Activated CD4-positive, alpha-beta memory T cell treated with anti-CD3 and anti-CD28 coated beads for 36 hours (primary cell): ENCODE measurements at places on chromosomes 4 and X.

- no peak for DNase-seq
Measured at GRCh38 chrX:108224727-108225621, 133.4 kb downstream of the ATG4A start.

DNA sequence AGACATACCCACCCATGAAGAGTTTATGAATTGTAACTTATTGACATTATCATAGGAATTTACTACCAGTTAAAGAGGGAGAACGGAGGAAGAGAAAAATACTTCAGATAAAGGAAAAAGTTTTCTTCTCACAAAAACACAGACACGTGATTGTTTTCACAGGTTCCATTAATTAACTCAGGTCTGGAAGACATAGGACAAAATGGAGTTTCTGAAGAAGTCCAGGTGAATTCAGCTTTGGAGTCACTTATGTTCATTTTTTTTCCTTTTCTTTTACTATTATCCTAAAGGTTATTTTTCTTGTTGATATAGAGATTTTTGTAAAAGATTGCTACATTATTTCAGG, 20.5 kb downstream of the NIPAL1 start:
- DNase-seq: no peak

- no peak for DNase-seq
Measured at GRCh38 chrX:12563121-12563520, 228.1 kb upstream of the PRPS2 start.

- no peak for DNase-seq
Measured at GRCh38 chrX:110847334-110847733, 51.7 kb upstream of the CHRDL1 start.

DNA sequence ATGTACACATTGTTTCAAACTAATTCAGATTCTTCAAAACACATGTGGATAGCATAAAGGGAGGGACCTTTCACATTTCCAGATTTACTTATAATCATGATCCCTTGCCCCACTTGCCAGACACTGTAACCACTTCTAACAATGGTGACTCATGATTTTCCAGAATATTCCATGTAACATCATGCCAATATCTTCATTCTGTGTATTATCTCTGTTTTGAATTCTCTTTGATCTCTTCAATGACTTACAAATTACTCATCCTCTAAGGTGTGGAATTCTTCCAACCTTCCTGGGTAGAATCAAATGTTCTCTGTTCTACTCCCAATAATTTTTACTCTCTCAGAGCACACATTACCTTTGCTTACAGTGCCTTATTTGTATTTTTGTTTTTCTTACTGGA, 517.1 kb downstream of the PCDH7 start:
- no peak for DNase-seq

GRCh38 chr4:17559709-17560048, 17.3 kb upstream of the LAP3 start:
- DNase-seq: no peak

DNA sequence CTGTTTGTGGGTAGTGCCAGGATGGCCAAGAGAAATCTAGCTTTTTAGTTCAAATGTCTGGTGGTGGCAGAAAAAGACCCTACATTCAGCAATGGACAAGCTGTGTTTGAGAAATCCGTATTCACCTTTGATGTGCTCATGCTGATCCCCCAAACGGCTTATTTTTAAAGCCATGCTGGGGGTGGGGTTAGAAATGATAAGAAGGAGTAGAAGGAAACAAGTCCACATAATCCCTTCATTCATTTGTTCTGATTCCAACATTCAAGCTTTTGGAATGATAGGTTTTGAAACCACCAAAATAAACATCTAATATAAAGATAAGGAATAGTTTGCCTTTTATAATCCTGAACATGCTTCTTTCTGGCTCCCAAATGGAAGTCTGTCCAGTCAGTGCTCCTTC, 92.0 kb upstream of the DKK2 start:
- no peak for DNase-seq

DNA sequence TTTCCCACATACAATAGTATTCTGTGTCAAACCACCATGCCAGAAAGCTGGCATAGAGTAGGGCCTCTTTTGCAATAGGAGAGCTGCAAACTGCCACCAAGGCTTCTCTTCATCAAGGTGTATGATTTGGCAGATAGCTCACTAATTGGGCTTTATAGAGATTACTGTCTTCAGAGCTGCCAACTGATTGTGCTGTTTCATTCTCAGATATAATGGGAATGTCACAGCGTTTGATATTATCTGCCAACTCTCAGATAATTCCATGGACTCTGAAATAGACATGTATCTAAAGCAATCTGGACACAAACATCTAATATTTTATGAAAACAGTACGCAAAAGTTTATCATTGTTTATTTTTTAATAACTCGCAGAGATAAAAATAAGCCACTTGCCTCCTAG, 1289.1 kb downstream of the STIM2 start:
- DNase-seq: no peak

DNA sequence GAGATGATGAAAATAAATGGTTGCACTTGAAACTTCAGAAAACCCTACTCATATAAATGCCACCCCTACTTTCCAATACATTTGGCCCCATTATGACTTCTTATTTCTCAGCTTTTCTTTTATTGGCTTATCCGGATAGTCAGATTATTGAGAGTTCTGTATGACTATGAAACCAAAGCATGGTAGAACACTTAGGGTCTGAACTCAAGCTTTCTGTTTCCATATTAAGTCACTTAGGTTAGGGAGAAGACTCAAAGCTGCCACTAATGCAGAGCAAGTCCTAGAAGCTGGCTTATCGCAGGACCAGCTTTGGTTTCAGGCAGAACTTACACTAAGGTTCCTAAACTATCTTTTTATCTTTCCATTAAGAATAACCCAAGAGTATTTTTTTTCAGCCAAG, 229.9 kb upstream of the CPEB2 start:
- DNase-seq: no peak

- no peak for DNase-seq
Measured at GRCh38 chrX:7223271-7223670, 75.3 kb upstream of the PUDP start.

DNA sequence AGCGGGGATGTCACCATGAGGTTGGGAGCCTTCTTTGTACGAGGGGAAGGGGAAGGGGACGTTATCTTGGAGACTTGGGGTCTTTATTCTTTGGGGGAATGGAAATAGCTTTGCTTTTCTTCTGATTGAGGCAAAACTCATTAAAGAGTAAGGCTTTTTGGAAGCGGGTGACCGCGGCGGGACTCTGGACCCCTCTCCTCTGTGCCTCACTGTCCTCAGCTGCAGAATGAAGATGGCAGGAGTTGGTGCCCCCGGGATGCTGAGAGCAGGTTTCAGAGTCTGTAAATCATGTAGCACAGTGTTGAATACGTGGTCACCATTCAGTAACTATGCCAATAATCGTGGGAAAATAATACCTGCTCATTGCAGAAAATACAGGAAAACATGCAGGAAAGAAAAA, 32.1 kb downstream of the HTT-AS start:
- no peak for DNase-seq

GRCh38 chr4:109051054-109051453, 251.4 kb downstream of the COL25A1 start:
- no peak for DNase-seq
